H4 (cell line): ENCODE measurements at places on chromosomes 16 and 17. TPM values are rescaled to one million over a fixed set of nuclear protein-coding genes. Genes with fewer than 3 reads are reported as not detected.

DNA sequence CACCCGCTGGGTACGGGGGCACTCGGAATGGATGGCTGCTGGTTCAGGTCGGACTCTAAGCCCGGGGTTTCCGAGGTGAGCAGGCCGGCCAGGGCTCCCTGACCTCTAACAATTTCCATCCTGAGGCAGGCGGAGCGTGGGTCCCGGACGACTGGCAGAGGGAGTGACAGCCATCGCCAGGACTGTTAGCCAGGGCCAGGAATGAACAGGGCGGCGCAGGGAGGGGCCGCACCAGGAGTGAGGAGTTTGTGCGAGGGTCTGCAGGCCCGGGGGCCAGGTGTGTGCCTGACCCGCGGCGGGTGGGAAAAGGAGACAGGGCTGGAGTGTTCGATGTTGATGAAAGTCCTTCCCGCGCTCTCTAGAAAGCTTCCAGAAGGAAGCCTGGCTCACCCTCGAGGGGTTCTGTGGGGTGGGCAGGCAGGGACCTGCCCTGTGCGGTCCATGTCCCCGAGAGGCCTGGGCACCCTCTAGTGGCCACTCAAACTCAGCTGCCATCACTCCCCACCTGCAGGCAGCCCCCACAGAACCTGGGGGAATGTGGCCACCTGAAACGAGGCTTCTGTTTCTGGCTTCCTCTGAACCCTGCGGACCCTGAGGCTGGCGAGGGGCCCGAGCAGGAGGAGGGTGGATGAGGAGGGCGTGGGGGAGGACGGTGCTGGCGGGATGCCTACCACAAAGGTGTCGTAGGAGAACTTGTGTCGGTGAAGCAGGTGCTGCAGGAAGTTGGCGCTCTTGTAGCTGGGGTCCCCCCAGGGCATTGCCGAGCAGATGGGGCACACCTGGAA, 8.2 kb downstream of the RNF166 start:
- no peak for DNase-seq

- DNase-seq = no peak
Observed at GRCh38 chr16:12127244-12127643, 150.7 kb downstream of the SNX29 start.

DNA sequence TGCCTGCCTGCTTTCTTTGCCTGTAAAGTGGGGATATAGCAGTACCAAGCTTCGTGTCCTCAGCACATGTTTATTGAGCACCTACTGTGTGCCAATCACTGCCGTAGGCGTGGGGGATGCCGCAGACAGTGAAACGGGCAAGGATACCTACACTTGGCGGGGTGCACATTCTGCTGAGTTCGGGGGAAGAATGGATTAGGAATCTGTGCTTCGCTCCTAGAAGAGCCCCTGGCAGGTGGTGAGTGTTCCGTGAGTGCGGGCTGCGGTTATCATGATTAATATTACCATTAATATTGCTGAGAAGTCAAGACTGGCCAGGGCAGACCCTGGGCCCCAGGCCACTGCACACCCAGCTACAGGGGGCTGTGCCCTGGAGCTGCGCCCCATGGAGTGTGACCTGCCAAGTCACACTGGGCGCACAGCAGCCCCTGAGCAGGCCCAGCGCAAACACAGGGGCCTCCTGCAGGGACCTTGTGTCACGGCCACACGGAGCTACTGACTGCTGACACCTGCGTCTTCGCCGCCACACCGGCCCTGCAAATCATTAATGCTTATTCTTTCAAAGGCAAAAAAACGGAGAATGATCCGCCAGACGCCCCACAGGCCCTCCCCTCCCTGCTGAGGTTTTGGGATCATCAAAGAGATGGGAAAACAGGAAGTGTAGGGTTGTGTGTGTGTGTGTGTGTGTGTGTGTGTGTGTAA, 213.4 kb upstream of the GSE1 start:
- no peak for DNase-seq

DNA sequence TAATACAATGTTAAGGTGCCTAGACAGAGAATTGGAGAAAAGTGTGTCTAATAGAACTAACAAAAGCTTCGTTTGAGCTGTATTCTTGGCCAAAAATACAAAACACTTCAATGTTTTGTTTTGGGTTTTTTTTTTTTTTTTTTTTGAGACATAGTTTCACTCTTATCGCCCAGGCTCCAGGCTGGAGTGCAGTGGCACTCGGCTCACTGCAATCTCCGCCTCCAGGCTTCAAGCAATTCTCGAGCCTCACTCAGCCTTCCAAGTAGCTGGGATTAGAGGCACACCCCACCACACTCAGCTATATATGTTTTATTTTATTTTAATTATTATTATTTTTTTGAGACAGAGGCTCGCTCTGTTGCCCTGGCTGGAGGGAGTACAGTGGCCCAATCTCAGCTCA, 38.3 kb upstream of the CARMIL2 start:
- no peak for DNase-seq

GRCh38 chr16:56667581-56668571, at the start of gene MT1G:
Gene MT1G (minus strand): TSS chr16:56668065. CDS start chr16:56667993, 72 bp downstream.
- DNase-seq = no peak

- DNase-seq = no peak
Observed at GRCh38 chr16:22322021-22322471, 24.8 kb downstream of the POLR3E start.

GRCh38 chr17:35083071-35083470, 19.6 kb upstream of the RFFL start:
- no peak for DNase-seq

DNA sequence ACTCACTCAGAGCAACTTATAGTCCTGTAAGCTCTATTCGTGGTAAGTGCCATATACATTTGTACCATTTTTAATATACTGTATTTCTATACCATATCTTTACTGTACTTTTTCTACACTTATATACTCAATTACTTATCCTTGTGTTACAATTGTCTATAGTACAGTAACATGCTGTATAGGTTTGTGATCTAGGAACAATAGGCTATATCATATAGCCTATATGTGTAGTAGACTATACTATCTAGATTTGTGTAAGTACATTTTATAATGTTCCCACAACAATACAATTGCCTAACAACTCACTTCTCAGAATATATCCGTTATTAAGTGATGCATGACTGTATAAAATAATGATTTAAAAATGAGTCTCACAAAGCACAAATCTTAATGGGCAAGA, 123.3 kb upstream of the NACA2 start:
- DNase-seq = no peak

- no peak for DNase-seq
Observed at GRCh38 chr17:79952265-79952877, 83.3 kb downstream of the TBC1D16 start.

DNA sequence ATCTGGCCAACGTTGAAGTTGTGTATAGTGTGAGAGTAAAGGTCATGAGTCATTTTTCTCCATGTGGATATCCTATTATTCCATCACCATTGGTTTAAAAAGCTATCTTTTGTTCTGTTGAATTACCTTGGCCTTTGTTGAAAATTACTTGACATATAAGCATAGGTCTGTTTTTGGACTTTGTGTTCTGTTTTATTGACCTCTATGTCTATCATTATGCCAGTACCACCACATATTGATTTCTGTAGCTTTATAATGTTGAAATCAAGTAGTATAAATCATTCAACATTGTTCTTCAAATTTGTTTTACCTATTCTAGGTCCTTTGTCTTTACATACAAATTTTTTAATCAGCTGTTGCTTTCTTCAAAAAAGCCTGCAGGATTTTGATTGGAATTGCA, 58.5 kb downstream of the NLK start:
- no peak for DNase-seq

DNA sequence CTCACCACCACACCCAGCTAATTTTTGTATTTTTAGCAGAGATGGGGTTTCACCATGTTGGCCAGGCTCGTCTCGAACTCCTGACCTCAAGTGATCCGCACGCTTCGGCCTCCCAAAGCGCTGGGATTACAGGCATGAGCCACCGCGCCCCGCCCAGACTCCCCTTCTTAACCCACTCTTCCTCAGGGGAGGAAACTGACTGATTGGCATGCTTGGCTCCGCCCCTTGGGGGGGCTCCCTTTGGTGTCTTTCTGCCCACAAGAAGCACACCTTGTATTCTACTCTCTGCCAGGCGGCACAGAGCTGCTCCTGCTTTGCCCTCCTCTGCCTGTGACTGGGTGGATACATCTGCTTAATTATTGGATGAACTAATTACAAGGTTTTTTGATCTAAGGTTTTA, 4.7 kb upstream of the ASGR2 start:
- no peak for DNase-seq

DNA sequence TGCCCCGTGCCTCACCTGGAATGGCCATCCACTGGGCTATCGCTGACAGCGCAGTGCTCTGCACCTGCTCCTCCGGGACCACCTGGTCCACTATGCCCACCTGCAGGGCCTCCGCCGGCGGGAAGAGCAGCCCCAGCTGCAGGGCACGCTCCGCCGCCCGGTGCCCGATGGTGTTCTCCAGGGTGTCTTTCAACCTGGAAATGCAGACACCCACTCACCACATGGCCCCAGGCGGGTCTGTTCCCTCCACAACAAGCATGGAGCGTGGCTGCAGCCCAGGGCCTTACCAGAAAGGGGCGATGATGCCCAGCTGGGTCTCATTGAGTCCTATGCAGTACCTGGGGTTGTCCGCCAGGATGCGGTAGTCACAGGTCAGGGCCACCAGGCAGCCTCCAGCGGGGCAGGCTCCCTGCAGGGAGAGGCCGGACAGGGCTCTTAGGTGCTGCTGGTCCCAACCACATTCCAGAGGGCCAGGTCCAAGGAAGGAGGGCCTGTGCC, 6.8 kb downstream of the DNASE1L2 start:
- no peak for DNase-seq

DNA sequence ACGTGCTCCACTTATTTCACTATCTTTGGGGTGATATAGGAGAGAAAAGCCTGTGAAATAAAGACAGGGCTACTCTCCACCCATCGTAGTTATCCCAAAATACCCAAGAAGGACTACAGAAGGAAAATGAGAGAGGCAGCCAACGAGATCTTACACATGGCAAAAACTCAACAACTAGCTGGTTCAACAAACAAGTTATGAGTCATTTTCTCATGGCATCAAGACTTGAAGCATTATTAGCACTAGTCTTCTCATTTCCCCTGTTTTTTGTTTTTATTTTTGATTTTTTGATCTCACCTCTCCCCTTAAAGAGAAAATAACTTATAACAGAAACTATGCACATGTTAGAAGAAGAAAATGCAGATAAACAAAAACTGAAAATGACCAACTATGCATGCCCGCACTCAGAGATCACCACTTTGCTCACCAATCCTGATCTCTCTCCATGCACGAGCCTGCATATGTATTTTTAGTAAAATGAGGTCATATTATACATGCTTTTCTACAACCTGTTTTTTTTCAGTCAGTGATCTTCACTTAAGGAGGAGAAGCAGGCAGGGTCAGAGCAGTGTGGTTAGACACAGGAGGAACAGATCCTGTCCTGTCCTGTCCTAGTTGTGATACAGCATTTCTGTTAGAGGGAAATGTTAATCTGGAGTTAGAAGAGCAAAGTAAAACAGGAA, 22.8 kb downstream of the FAM117A start:
- no peak for DNase-seq

DNA sequence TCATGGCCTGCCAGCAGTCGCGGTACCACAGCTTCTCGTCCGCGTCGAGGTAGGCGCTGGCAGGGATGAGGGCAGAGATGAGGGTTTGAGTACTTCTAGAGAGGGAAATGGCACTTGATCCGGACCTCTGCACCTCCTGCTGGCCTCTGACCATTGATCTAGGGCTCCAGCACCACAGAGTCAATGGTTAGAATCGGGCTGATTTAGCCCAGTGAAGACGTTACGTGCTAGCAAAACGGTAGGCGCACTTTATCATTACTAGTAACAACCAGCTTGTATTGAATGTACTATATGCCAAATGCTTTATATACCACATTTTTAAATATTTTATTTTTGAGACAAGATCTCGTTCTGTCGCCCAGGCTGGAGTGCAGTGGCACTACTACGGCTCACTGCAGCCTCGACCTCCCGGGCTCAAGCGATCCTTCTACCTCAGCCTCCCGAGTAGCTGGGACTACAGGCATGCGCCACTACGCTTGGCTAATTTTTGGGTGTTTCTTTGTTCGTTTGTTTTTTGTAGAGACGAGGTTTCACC, 526 bp downstream of the TSNAXIP1 start:
- DNase-seq = no peak

DNA sequence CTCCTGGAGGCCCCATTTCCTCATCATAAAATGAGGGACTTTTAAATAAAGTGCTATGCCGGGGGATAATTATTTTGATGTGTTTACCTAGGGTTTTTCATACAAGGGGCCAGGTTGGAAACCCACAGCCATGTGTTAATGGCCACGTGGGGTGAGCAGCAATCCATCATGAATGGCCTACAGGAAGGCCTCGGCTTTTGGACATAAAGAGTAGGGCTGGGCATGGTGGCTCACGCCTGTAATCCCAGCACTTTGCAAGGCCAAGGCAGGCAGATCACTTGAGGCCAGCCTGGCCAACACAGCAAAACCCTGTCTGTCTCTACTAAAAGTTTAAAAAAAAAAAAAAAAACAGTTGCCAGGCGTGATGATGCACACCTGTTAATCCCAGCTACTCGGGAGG, 40.3 kb downstream of the MEAK7 start:
- no peak for DNase-seq

GRCh38 chr17:61478026-61478789, 26.0 kb downstream of the TBX4 start:
- no peak for DNase-seq

DNA sequence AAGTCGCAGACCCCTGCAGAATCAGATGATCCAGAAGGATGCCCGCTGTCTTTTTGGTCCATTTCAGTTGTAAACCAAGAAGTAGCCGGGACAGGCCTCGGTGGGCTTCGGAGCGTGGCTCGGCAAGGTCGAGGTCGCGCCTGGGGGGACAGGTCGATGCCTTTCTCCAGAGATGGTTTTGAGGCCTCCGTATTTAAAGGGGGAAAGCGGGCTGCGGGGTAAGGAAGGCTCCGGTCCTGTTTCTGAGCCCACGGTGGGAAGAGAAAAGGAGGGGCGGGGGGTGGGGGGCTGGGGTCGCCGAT, 7.5 kb upstream of the GNG13 start:
- no peak for DNase-seq

GRCh38 chr16:9447195-9447551, 355.7 kb downstream of the HAPSTR1 start:
- DNase-seq = no peak

DNA sequence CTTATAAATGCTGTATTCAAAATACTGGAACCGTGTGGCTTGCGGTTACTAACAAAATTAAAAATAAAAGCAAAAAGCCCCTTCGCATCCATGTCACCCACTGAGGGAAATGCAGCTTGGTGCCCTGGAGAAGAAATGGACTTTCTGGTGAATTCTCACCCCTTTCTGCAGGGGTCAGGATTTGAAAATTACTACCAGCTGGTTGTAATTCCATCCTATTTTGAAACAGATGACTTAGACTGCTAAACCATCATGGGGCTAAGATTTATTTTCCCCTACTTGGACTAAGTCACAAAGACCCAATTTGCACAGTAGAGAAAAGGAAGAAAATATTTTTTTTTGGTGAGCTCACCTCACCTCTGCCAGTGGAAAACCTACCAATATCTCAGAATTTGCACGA, 111.4 kb upstream of the MYOCD start:
- no peak for DNase-seq

Gene ACSM3
- 1.6 and 3.5 TPM in 2 replicates for total RNA-seq

Gene FBRS
- total RNA-seq = 5.0 and 5.9 TPM in 2 replicates

Gene MFAP4
- total RNA-seq = 122 and 168 TPM in 2 replicates

Gene RAB11FIP4
- 4.8 and 12.4 TPM in 2 replicates for total RNA-seq

Gene CD300LG
- not detected in 2 replicates for total RNA-seq

Gene EEF2KMT
- 10.5 and 16.6 TPM in 2 replicates for total RNA-seq

Gene DYNLRB2
- 0.97 TPM in 1 of 2 replicates, not detected in the other for total RNA-seq
